ENCODE measurements at places on chromosomes 2 and 18.

DNA sequence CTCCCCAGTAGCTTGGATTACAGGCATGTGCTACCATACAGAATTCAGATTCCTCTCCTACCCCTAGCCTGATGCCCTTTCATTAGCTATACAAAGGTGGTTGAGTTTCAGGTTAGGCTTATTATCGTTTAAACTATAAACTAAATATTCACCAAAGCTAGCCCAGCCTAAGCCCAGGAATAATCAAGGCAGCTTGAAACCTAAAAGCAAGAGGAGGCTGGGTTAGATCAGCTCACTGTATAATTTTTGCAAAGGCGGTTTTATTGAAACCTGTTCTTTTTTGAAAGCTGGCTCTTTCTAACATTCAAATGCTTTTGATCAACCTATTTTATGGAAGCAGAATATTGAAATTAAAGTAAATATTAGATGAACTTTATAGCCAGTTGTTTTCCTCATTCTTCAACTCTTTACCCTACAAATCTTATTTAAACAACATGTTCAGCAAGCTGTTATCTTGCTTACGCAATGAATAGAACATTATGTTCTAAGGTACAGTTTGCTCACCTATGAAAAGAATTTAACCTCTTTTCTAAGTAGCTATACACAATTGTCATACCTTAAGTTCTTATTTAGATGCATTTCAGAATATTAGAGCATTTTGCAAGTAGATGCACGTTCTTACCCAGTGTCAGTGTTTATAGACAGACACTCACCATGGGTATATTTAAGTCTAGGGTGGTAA, 241.6 kb downstream of the NEDD4L start:
- DNase-seq = no peak

- DNase-seq = no peak
Observed at GRCh38 chr2:8456151-8457091, 225.4 kb upstream of the ID2 start.

DNA sequence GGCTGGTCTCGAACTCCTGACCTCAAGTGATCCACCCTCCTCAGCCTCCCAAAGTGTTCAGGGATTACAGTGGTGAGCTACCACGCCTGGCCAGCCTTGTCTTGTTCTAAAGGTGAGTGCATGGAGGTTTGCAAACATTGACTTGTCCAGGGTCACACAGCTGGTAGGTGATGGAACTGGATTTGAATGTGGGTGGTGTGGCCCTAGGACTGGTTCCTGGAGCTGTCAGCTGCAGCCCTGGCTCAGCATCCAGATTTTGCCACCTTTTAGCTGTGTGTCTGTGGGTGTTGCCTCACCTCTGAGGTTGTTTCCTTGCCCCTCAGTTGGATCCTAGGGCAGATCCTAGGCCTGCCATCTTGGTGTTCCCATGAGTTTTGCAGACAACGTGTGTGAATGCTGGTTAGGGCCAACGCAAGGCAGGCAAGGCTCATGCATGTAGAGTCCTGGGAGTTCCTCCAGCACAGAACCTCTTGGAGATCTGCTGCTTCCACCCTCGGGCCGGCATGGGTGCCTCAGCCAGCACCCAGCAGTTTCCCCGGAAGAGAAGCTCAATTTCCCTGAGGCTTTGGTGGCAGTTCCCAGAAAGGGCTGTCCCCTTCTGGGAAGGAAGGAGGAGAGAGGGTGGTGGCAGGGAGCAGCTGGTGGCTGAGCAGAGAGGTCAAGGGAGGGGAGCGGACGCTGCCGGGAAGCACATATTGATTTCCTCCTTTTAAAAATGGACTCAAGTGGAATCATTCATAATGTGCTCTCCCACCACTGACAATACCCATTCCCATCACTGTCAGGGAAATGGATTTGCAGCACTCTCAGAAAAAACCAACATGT, 127.6 kb upstream of the HS6ST1 start:
- DNase-seq = no peak

GRCh38 chr2:176002688-176003210, 682 bp upstream of the LNPK start:
- DNase-seq = no peak

DNA sequence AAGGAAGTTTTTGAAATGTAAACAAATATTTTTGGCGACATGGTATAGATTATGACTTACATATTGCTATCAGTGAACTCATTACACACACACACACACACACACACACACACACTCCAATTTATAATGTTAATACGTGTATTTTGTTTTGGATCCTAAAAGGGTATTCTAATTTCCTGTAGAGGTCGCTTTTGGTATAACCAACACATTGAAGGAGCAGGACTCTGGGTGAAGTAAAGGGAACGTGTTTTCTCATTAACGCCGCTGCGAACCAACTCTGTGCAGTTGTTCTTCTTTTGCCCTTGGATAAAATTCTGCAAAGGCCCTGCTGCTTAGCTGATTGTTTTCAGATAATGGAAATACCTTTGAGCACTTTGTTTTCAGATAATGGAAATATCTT, 190.4 kb downstream of the PMAIP1 start:
- DNase-seq = no peak

DNA sequence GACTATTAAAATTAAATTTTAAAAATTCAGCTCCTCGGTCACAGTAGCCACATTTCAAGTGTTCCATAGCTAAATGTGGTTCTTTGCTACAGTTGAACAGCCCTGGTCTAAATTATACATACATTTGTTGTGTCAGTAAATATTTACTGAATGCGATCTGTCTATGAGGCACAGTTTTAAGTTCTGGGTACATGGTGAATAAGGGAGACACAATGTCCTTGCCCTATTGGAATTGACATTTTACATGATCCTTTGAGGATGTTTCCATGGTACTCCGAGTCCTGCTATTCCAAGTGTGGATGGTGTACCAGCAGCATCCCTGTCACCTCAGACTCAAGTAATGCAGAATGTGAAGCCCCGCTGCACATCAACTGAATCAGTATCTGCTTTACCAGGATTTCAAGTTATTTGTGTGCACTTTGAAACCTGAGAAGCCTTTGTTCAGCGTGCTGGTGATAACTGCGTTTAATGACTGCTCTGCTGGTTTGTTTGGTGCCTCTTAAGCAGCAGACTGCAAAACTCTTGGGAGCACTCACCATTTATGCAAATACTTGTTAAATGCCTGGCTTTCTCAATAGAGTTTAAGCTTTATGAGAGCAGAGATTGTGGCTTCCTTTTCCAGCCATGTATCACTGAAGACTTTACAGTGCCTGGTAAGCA, 1.5 kb downstream of the GALNT1 start:
- DNase-seq = no peak

- no peak for DNase-seq
Observed at GRCh38 chr2:9646196-9647030, 15.6 kb upstream of the YWHAQ start.

GRCh38 chr18:50334546-50335152, 40.2 kb upstream of the SKA1 start:
- no peak for DNase-seq

DNA sequence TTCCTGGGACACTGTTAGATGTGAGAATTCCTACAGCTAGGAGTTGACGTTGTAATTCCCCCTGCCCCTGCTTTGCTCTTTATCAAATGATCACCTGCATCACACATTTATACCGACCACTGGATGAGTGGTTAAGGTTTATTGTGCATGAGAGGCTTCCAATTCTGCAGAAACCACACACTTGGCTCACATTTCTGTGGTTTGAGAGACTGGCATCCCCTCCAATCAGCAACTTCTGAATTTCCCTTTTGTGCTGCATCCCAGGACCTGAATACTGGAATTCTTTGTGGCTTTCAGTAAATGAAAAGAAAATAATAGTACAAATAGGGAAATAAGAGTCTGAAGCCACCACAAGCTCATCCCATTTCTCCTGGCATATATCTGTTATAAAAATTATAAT, 628.7 kb upstream of the PIK3C3 start:
- DNase-seq = no peak

GRCh38 chr2:225013425-225014365, 28.6 kb downstream of the DOCK10 start:
- no peak for DNase-seq

- no peak for DNase-seq
Observed at GRCh38 chr18:43855376-43855775, 578.1 kb upstream of the SYT4 start.

GRCh38 chr18:46554406-46555080, 102.5 kb downstream of the LOXHD1 start:
- DNase-seq = no peak

GRCh38 chr2:163665817-163666216, 70.0 kb downstream of the FIGN start:
- DNase-seq = no peak

GRCh38 chr2:10948606-10949230, 37.0 kb downstream of the KCNF1 start:
- DNase-seq = no peak

DNA sequence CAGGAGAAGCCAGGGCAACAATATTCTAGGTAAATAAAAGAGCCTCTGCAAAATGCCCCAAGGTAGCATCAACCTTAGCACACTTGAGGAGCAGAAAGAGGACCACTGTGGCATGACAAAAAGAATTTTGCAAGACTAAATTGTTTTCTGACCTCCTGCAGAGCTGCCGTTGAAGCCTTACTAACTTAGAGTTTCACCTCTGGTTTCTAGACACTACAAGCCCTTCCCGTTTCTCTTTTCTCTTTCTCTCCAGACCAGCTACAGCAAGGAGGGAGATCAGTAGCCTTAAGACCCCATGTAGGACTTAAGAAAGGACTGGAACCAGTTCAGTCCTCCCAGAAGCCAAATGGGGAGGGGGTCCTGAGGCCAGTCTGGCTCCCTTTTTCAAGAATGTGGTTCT, 73.3 kb upstream of the SP3 start:
- DNase-seq = no peak

DNA sequence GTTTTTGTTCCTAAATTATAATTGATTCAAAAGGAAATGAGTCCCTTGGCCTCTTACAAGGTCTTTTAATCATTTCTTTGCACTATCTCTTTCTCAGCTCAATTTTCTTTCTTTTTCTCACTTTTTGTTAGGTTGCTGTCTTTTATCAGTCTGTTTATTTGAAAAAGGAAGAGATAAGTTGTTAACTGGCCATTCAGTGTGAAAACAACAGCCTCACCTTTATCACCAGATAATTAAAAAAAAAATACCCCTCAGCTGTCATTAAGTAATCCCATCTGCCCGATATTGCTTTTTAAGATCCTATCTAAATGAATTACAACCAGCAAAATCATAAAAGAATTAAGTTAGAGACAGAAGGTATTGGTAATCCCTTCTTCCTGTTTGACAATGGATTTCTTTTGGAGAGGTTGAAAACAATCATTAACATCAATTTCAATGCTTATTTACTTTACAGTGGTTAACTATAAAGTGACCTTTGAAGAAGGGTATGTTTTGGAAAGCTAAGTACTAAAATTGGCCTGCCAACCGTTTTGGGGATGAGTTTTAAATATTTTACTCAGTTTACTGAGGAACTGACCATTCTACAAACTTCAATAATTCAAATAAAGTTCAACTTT, 104.9 kb downstream of the TGIF1 start:
- DNase-seq = no peak

- DNase-seq = no peak
Observed at GRCh38 chr2:73937103-73937885, 10.6 kb downstream of the DGUOK start.

DNA sequence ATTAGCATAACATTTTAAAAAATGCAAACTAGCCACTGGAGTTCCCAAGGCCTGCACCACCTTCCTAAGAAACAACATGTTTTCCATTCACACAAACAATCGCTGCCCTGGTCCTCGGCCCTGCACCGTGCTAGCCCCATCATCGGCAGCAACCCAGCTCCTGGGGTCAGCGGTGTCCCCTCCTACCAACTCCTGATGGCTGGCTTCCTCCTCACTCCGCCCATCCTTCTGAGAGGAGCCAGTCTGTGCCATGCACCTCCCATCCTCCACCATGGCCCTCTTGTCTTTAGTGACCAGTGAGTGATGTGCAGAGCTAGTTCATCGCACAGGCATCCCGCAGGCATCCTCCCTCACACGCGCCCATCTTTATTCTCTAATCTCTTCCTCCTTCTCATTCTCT, 81.9 kb downstream of the LONRF2 start:
- no peak for DNase-seq

DNA sequence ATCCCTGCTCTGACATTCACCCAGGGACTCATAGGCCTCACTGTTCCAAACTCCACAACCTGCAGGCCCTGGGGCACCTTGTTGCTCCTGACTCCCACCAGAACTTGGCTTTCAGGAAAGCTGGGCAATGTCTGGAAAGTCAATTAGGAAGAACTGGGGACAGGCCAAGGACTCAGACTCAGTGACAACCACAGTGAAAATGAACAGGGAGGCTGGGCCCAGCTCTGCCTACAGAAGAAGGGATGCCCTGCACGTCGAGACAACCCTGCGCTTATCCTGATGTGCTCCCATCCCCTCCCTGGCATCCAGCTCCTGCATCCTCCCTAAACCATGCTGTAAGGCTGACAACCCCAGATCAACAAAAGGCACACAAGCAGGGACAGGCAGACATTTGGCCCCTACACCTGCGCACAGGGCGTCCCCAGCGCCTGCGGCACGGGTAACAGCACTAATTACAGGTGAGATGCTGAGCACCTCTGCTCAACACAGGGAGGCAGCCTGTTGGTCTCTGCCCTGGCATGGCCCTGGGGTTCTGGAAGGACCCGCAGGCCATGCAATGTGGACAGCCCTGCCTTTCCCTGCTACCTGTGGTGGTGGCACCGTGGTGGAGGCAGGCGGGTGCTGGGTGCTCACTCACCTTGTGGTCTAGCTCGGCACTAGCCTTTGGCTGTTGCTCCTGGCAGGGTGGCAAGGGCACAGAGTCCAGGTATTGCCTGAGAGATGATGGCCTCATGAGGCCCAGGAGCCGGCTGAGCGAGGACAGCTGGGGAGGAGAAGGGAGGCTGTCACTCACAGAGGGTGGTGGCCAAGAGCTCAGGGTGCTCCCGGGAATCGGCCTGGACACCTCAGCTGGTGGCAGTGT, 23.6 kb upstream of the SEMA4C start:
- no peak for DNase-seq

DNA sequence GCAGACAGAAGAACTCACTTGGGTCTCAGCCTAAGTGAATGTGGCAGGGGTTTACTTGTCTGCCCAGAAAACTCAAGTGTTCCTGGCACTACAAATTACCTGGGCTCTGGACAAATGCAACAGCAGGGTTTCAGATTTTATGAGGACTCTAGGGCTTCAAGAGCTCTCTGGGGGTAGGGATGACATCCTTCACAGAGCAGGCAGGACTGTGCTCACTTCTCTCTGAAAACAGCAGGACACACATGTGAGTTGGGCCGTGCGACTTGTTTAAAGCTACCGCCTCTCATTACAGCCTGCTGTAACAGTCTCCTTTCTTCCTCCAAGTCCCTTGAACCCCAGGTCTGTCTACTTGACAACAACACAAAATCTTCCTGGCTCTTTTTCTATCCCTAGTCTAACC, 212.6 kb downstream of the EN1 start:
- DNase-seq = no peak

DNA sequence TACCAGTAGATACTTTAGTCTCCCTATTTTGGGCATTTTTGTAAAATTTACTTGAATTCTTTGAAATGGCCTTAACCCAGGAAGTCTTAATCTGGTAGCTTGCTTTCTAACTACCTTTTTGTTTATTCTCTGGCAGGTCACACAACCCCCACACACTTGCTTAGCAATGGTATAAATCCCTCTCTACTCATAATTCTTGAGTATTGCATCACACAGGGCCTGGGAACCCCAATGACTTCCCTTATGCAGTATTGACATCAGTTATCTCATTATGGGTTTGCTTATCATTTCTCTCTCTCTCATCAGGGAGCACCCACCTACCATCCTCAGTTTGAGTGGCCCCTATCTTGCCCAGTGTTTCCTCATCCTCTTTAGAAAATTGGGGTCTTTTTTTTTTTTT, 207.1 kb downstream of the KCNS3 start:
- DNase-seq = no peak

GRCh38 chr2:53782676-53783075, 4.1 kb downstream of the ASB3 start:
- no peak for DNase-seq

Measured in activated naive CD4-positive, alpha-beta T cell (primary cell).